Naive thymus-derived CD4-positive, alpha-beta T cell (primary cell): ENCODE measurements at places on chromosomes 6 and 20.

DNA sequence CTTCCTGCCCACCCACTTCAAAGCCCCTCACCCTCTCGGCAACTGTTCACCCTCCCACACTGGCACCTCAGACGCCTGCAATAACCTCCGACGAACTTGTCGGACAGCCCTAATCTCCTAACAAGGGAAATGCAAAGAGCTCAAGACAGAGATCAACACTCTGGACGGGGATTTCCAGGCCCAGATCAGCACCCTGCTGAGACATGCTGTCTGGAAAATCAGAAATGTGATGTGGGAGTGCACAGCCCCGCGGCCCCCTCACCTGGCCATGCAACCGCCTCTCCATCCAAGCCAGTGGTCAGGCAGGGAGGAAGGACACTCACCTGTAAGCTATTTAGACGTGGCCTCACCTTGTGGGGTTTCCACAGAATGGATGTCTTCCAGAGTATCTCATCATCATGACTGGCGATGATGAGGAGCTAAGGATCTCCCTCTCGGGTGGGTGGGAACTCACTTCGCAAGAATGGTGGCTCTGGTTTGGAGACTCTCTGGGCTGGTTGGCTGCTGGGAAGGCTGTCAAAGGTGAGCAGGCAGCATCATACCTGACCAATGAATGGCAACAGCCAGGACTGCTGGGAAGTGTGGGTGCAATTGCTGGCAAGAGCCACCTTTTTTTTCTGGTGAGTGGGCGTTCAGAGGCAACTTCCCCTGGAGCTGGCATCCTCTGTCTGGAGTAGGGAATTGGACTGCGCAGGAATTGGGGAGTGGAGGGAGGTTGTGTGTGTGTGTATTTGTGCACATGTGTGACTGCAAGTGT is 28.1 kb upstream of the ADTRP start:
- no peak for DNase-seq

GRCh38 chr6:109702791-109703190 is 11.7 kb downstream of the FIG4 start:
- no peak for DNase-seq

DNA sequence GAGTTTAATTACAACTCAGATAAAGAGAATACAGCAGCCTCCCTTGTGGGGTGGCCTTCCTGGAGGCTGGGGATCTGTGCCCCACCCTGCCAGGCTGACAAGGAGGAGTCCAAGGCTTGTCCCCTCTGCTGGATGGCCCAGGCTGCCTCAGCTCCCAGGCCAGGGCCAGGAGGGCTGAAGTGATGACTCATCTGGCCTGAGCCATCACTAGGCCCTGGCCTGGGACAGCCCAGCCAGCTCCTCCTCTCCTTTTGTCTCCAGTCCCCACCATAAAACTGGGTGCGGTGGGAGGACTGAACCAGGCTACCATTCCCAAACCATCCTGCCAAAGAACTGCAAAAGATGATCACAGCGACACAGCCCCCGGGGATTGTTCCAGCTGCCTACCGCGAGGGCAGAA is 15.0 kb downstream of the GRM4 start:
- no peak for DNase-seq

DNA sequence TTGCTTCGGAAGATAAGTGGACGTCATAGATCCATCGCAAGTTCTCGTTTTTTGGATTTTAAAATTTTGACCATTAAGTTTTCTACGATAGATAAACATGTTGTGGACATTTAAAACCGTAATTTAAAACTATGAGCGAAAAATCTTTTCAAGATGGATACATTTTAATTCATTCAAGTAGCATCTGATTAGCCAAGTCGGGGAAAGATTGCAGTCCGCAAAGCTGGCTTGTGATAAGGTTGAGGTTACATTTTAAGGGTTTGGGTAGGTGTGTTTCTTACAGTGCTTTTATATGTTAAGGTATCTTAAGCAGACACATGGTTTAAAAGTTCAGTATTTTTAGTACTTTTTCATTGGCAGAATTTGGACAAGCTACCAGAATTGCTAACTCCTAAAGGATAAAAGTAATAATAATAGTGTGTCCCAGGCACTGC is 1.2 kb downstream of the WTAP start:
- DNase-seq, result no peak

DNA sequence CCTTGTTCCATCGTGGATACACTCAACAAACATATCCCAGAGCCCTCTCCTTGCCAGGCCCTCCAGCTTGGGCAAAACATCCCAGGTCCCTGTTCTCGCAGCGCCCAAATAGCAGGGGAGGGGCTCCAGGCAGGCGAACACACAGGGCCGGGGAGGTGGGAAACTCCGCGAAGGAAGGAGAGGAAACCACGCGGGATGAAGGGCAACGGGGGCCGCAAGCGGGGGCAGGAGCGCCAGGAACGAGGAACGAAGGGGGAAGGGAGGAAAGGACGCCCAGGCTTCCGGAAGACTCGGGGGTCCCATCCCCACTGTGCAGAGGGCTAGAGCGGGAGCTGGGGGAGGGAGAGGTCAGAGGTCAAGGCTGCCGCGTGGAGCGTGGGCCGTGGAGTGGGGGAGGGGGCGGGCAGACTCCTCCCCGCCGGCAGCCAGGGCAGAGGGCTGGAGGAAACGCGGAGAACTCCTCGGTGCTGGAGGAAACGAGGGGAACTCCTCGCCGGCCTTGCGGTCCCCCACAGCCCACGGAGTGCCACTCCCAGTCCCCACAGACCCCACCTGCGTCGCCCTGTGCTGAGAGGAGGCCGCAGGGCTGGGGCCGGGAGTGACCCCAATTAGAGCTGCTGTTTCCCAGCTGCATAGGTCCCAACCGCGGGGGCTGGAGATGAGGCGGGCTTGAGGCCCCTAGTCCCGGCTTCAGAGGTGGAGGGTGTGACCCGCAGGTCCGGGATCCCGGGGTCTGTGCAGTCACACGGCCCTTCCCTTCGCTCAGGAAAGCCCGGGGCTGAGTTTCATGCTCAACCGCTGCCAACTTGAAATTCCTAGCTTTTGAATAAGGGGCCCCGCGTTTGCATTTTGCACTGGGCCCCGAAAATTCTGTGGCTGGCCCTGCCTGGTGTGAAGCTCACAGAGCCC is 1.2 kb upstream of the RBM38 start:
- no peak for DNase-seq

- DNase-seq, result no peak
Measured at GRCh38 chr6:134034961-134035822, 17.2 kb downstream of the SLC2A12 start.

- no peak for DNase-seq
Measured at GRCh38 chr20:25860531-25861150, 164.0 kb upstream of the ZNF337 start.

DNA sequence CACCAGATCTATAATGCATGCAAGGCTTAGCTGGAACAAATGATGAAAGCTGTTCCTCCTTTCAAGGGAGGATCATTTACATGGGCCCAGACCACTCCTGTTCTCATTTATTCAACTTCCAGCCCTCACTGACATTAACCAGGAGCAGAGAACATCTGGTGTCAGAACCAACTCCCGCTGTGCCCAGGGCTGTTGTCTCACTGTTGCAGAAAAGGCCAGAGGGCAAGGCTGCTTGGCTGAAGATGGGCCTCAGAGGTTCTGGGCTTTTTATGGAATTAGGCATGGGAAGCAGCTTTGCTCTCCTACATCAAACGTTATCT is 164.2 kb downstream of the GMPR start:
- no peak for DNase-seq

DNA sequence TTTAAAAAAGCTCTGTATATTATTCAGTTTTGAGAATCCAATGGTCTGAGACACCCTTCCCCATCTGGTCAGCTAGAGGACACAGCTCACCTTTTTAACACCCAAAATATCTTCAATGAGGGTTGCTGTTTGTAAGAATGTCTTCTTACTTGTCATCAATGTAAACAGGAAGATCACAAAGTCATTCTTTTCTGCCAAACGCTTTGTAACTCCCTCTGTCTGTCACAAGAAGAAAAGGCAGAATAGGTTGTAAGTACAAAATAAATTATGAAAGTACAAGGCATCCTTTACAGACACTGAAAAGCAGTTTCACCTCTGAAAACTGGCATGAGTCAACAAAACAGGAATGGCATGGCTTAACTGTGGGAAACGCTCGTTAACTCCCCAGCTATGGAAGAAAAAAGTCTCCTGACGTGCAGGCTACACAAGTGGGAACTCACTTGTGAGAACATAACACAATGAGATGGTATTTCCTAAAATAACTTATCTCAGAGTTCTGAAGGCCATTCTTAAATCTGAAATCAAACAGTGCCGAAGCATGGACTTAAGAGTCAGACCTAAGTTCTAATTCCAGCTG is 42.7 kb downstream of the TRPC4AP start:
- DNase-seq, result no peak

- no peak for DNase-seq
Measured at GRCh38 chr6:14235653-14236356, 118.2 kb downstream of the CD83 start.

GRCh38 chr20:32400476-32400875 is 42.3 kb downstream of the ASXL1 start:
- no peak for DNase-seq

DNA sequence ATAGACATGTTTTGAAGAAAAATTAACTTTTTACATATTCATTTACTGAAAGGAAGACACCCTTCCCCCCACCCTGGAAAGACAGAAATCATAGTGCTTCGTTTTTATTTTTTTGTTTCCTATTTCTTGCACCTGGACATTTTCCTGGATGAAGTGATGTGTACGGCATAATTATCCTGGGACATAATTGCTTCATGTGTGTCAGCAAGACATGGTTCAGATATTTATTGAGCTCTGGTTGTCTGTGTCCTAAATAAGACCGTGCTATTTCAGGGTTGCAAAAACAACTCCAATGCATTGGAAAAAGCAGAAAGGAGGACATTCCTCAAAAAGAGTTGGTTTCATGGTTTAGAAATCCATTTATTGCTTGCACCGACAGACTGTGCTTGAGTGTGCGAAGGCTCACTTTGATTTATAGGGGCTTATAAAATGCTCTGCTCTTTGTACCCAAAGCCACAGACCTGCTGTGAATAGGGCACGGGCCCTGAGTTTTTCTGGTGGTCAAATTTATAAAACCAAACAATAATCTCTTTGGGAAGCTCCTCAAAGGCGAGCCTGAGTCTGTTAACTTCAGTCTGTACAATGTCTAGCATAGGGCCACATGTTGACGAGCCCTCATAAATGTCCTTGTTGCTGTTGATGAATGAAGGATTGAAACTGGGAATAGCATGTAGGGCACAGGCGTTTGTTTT is 179.5 kb downstream of the SOX4 start:
- no peak for DNase-seq

DNA sequence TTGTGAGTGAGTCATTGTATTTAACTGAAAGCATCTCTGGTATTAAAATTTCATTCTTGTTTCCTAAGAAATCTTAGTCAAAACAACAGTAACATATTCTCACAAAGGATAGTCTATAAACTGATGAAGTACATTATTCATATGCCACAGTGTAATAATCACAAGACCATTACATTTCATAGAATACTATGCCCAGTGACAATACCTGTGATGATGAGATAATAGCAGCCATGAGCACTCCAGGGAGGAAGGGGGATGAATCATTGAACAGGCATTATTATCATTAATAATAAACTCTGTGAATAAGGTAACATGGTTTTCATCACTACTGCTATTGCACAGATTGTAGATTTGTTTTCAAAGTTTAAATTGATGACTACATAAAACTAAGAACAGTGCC is 667.9 kb downstream of the EPM2A start:
- no peak for DNase-seq
